ENCODE measurements at places on chromosomes 4 and X.

DNA sequence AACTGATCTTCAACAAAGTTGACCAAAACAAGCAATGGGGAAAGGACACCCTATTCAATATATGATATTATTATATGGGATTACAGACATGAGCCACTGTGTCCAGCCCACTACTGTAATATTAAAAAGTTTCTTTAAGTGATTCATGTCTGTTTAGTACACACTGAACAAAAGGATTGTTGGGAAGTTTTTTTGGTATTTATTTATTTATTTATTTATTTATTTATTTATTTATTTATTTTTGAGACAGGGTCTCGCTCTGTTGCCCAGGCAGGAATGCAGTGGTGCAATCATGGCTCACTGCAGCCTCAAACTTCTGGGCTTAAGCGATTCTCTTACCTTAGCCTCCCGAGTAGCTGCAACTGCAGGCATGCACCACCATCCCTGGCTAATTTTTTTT is 58.4 kb upstream of the PGAM4 start:
- DNase-seq: no peak

- DNase-seq: no peak
Measured at GRCh38 chr4:147899512-147899911, 167.6 kb downstream of the ARHGAP10 start.

- peak; percentile 32 for DNase-seq
Measured at GRCh38 chr4:112266823-112267222, 18.9 kb downstream of the TIFA start.

GRCh38 chrX:37640142-37640541 is 45.4 kb upstream of the XK start:
- DNase-seq: no peak

DNA sequence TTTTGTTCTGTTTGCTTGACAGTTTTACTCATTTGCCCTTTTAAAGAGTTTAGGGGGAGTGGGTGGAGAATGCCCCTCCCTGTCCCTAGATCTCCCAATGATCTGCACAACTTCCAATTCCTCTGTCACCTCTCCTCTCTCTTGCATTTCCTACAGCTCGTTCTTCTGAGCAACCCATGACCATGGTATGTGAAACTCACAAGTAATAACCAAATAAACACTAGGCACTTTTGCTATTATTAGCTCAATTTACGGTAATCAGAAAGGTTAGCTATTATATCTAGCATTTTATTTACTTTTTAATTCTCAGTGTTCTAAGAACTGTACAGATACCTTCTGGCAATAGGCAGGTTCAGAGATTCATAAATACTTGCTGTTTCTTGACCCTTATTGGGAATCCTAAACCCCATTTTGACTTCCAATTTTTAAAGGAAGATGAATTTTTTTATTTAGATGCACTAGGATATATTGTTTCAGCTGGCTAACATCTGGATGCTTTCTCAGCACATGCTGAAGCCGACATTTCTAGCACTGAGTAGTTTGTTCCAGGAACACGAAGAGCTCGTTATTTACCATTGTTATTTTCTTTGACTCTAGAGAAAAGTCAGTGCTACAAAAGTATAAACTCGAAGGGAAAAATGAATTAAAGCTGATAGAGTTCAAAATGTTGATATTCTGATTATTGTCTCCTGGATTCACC is 194.7 kb upstream of the TLL1 start:
- DNase-seq: no peak

DNA sequence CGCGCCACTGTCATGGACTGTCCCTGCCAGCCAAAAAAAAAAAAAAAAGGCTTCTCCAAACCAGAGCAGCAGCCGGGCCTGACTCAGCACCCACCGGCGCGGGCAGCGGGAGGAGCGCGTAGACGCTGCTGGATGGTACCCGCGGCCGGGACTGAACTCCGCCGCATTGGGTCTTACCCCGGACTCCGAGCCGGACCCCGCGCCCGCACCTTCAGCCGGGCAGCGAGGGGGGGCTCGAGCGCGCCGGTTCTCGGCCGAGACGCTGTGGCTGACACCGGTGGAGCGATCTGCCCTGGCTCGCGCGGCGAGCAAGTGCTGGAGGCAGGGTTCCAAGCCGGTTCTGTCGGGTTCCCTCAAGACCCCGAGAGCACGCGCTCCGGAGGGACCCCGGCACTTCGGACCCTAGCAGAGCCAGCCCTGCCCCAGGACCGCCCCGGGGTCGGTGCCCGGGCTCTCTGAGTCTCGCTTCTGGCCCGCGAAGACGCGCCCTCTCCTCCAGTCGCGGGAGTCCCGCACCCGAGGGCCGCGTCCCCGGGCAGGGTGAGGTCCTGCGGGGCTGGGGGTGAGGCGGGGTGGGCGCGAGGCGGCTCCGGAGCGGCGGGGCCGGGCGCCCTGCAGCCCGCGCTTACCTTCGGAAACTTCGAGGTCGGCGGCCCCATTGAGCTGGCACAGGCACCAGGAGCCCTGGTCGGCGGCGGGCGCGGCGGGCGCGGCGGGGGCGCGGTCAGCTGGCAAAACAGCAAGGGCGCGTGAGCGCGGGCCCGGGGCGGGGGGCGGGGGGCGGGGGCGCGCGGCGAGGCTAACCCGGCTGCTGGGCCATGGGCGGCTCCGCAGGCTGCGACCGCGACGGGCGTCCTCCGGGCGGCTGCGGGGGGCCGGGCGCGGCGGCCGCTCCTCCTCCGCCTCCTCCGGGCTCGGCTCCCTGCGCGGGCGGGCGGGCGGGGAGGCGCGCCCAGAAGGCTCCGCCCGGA is 11.8 kb upstream of the MAN2B2 start:
- no peak for DNase-seq

DNA sequence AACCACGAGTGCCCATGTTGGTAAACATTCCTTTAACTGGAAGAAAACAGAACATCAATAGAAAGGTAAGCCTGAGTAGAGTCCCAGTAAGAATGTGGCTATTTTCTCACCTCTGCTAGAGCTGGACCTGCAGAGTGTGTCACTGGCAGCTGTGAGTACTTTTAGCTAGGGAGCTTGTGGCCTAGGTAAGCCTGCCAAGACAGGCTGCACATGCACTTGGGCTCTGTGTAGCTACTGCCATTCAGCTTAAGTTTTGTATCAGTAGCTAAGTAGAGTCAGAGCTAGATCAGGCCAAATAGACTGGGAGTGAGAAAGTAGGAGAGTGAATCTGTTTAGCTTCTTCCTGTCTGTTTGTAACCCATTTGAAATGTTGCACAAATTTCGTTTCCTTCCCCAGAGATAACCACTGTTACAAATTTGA is 35.3 kb downstream of the RBPJ start:
- DNase-seq: no peak

- no peak for DNase-seq
Measured at GRCh38 chrX:119132961-119133360, 5.3 kb upstream of the KIAA1210 start.

- DNase-seq: no peak
Measured at GRCh38 chr4:165516281-165516833, 137.5 kb downstream of the CPE start.

DNA sequence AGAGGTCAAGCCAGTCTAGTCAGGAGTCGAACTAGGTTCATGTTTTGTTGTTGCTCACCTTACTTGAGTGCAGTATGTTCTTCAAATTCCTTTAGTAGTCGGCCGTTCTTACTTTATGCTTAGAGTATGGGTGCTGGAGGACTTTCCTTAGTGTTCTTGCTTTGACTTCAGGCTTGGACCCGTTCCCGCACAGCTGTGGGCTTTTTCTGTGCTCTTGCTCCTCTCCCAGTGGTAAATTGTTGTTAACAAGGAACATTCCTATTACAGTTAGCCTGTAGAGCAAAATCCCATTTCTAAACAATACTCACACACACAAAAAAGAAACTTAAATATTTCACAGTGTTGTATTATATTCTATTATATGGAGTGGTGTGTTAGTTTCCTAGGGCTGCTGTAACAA is 113.5 kb downstream of the RAP1GDS1 start:
- no peak for DNase-seq

DNA sequence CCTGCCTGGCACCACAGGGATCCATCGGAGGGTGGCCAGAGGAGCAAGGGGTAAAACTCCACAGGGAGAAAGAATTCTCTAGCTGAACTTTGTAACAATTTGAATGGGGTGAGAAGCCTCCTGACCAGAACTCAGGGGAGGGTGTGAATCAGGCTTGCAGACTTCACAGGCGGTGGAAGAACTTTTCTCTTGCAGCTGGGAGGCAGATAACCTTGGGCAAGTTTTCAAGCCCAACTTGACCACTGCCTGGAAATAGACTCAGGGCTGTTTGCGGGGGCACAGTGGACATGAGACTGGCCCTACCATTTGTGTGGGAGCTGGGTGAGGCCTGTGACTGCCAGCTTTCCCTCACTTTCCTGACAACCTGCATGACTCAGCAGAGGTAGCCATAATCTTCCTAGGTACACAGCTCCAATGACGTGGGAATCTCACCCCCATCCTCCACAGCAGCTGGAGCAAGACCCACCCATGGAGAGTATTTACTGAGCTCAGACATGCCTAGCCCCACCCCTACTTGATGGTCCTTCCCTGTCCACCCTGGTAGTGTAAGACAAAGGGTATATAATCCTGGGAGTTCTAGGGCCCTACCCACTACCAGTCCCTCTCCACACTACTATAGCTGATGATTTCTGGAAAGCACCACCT is 210.0 kb upstream of the AGTR2 start:
- no peak for DNase-seq

DNA sequence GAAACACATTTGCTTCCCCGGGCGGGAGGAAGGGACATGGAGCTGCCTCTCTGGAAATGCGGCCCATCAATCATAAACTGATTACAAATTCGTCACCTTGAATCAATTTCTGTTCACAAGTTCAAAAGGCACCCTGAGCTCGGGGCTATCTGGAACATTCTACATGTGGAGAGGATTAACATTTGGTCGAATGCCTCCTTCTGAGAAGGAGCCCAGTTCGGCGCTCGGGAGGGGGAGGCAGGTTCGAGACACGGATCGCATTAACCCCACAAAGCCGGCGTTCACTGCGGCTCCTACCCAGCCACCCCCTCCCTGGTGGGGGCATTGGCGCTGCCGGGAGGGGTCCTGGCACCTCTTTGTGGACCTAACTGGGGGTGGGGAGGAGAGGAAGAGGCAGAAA is 108.0 kb downstream of the CPZ start:
- DNase-seq: no peak

- DNase-seq: peak; percentile 44
Measured at GRCh38 chr4:7335344-7336066, 99.2 kb downstream of the PSAPL1 start.

DNA sequence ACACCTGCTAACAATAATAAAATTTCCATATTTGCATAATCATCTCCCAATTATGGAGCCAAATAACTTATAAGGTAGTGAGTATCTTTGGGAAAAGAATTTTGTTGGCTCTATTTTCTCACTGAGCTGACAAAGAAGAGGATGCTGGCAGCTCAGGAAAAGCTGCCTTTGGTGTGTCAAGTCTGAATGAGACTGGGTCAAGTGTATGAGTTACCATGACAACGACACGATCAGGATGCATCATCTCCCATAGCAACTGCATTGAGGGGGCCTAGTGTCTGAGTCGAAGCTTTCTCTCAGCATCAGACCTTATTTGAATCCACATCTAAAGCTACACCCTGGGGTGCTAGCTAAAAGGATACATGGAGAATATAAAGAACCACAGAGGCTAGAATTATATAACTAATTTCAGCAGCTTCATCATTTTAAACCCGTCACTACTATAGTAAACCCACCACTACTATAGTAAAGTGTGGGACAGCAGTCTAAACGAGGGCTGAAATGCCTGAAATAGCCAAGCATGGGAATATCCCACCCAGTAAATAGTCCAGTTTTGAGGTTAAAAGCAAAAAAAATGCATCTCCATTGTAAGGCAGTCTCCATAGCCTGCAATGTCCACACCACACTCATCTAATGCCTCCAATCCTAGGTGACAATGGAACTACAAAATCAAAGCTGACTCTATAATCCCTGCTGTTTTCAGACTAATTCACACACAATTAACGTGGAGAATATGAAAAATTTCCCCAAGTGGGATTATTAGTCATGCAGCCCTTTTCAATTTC is 16.0 kb downstream of the GSPT2 start:
- DNase-seq: no peak

GRCh38 chrX:24925430-24925829 is 90.3 kb downstream of the ARX start:
- no peak for DNase-seq

- no peak for DNase-seq
Measured at GRCh38 chr4:177448850-177449249, 6.6 kb upstream of the AGA start.

- no peak for DNase-seq
Measured at GRCh38 chrX:115409551-115409950, 120.0 kb downstream of the LUZP4 start.

- DNase-seq: no peak
Measured at GRCh38 chrX:97854086-97854485, 970.4 kb downstream of the RPA4 start.

GRCh38 chr4:70177090-70177489 is 18.4 kb upstream of the ODAM start:
- no peak for DNase-seq

DNA sequence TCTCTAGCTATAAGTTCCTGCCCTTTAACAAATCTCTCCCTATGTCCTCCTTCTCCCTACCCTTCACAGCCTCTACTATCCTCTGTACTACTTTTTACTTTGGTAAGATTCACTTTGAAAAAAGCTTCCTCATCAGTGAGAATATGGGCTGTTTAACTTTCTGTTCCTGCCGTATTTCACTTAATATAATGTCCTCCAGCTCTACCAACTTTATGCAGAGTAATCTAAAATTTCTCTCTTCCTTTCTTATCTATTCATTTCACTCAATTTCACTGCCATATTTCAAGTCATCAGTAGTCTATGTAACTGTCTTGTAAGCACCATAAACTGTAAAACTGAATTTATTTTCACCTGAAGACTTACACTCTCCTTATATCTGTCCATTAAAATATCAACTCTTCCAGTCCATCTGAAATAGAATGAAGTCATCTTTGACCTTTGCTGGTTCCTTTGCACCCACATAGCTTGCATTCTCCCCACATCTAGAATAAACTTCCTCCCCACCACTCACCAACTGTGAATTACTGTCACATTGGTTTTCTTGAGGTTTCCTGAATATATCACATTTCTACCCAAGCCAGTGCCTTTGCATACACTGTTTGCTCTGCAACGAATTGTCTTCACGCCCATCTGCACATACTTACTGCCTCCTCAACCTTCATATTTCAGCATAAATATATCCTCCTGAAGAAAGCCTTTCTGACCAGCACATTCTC is 54.6 kb downstream of the ARAP2 start:
- DNase-seq: peak; percentile 54

GRCh38 chr4:127622921-127623796 is 9.6 kb upstream of the INTU start:
- DNase-seq: no peak

DNA sequence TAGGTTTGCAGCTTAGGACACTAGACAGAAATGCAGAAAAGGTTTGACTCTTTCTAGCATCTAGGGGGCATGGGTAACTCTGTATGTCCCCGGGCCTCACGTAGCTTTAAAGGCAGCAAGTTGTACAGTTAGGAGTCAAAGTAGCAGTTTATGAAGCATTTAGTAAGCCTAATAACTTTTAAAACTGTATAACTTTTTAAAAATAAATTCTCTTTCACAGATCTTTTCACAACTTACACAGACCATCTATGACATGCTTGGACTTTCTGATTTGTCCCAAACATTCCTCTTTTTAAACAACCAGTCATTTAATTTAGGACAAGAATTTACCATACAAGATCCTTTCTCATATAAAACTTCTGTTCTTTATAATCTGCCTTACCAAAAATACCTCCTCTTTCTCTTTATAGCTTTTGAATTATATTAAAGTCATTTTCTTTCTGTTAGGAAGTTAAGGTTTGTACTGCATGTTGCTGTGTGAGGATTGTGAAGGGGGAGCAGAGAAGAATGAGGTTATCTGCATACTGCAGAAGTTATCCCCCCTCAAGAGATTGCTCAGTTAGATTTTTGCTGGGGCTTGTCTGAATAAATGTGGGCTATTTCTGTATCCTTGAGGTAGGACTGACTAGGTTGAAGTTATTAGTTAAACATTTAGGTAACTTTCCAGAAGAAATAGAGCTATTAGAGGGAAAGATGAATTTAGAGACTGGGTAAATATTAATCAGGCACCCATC is 94.3 kb downstream of the CPE start:
- no peak for DNase-seq

All from CD4-positive, alpha-beta T cell treated with Interleukin-12 subunit alpha and Interleukin-12 subunit beta, for 1 hour (primary cell).